Pons (tissue), 1 donor: ENCODE measurements at places on chromosomes 1 and 21.

DNA sequence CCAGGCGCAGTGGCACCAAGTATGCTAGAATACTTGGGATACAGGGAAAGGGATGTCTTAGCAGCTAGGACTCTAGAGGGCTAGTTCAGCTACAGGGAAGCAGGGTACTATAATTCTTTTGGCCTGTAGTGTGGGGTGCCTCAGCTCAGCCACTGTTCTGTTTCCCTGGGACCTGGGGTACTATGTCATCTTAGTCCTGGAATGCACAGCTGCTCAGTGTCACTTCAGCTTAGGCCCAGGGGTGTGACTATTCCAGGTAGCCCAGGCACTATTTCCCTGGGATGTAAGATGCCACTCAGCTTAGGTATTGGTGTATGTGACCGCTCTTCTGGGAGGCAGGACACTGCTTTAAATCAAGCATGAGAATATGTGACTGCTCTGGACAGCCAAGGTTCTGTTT, 34.1 kb downstream of the RGSL1 start:
- no peak for DNase-seq

GRCh38 chr1:152244576-152245273, 20.7 kb upstream of the HRNR start:
- no peak for DNase-seq

GRCh38 chr1:57007948-57008347, 42.1 kb upstream of the C8B start:
- no peak for DNase-seq

DNA sequence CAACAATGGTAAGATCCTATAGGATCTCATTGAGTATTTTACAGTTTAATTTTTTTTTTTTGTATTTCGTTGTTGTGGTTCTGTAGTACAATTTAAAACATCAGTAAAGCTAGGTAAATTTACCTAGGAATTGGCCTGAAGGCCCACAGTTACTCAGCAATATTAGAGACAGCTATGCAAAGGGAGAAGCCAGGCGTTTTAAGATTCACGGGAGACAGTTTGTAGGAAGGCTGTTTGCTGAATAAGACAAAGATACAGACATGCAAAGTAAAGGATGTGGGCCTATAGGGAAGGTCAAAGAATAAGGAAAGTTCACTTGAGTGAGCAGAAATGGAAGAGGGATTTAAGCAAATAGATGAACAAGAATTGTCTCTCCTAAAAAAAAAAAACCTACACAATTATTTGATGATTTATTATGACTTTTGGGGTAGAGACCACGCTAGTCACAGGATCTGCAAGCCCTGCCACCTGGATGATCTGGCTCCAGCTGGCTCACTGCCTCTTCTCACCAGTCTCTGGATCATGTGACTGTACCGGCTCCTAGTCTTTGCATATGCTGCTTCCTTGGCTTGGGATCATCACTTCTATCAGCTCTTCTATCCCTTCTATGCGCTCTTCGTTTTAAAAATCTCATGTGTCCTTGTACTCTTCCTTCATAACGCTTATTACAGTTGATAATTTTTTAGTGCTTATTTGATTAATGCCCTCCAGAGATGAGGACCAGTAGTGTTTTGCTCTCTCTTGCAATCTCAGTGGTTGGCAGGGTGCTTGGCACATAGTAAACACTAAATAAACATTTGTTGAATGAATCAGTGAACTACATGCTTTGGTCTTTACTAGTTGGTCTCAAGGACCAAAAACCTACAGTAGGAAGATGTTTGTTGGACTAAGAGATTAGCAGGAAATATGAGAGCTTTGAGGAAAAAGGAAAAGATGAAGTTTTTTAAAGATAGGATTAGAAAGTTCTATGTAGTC, 14.1 kb downstream of the DYRK1A start:
- DNase-seq: no peak

GRCh38 chr1:52558941-52559340, 6.0 kb upstream of the TUT4 start:
- DNase-seq: no peak

DNA sequence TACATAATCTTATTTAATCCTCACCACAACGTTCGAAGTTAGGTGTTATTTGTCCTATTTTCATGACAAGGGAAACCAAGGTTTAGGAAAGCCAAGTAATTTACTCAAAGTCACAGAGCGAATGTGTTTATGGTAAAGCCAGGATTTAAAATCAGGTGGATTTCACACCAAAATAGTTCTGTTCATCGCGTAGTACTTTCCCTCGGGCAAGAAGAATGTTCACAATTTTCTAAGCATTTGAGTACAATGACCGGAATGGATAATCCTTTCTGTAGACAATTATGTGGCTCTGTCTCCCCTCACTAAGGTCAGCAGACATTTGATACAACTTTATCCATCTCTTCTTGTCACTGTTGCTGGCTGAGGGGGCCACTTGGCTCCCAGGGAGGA, 204.2 kb downstream of the ST6GALNAC3 start:
- no peak for DNase-seq

- no peak for DNase-seq
Observed at GRCh38 chr1:5993556-5994491, 1.6 kb upstream of the NPHP4 start.

GRCh38 chr1:225451840-225452515, 24.1 kb upstream of the LBR start:
- no peak for DNase-seq

- DNase-seq: no peak
Observed at GRCh38 chr1:18572022-18572880, 58.4 kb upstream of the PAX7 start.

DNA sequence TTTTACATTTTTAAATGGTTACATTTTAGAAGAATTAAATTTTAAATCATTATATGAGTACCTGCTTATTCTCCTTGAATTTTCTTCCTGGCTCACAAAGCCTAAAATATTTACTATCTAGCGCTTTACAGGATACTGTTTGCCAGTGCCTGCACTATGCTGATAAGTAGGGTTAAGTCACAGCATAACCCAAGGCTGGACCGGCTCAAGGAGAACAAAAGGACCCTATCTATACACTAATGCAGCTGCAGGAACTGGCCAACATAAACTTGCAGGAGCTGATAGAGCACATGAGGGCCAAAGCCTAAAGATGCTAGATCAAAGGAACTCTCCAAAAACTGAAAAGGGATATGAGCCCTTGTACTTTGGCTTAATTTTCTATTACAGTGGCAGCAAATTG, 1086.9 kb upstream of the TMPRSS15 start:
- DNase-seq: no peak

DNA sequence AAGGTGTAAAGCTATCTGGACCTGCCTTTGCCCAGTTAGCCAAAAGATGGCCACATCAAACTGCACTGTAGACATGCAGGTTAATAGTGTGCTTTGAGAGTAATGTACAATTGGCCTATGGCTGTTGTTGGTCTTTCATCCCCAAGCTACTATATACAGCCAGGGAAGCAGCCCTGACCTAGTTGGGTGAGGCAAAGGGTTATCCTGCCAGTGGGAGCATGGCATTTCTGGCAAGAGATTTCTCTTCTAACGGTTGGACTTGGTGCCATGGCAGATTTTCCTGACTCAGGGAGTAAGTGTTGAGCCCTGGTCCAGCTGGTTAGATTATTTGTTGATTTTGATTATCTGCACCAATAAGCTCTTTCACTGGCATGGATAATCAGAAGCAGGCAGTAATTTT, 119.8 kb downstream of the SDCCAG8 start:
- no peak for DNase-seq

DNA sequence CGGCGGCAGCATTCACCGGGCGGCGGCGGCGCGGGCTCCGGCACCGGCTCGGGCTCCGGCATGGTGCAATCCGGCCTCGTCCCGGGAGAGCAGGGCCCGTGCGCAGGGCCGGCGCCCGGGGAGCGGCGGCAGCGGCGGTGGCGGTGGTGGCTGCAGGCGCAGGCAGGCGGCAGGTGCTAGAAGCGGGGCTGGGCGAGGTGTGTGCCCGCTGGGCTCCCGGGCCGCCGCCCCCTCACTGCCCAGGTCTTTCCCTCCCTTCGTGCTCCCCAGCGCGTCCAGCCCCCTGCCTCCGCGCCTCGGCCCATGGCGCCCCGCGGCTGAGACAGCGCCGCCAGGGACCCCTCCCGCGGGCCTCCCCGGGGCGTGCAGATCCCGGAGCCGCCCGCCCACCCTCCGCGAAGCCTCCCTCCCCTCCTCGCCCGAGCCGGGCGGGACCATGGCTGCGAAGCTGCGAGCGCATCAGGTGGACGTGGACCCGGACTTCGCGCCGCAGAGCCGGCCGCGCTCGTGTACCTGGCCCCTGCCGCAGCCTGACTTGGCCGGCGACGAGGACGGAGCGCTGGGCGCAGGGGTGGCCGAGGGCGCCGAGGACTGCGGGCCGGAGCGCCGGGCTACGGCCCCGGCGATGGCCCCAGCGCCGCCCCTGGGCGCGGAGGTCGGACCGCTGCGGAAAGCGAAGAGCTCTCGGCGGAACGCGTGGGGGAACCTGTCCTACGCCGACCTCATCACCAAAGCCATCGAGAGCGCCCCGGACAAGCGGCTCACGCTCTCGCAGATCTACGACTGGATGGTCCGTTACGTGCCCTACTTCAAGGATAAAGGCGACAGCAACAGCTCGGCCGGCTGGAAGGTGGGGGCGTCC, 492 bp downstream of the FOXO6 start:
- no peak for DNase-seq

DNA sequence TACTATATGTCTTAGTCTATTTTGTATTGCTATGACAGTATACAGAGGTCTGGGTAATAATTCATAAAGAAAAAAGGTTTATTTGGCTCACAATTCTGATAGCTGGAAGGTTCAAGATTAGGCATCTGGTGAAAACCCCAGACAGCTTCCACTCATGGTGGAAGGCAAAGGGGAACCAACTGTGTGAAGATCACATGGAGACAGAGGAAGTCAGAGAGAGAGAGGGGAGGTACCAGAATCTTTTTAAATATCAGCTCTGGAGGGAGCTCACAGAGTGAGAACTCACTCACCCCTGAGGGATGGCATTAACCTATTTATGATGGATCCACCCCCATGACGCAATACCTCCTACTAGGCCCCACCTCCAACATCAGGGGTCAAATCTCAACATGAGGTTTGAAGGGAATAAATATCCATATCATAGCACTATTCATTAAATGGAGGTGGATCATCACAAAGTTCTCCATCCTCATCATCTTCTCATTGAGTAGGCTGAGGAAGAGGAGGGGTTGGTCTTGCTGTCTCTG, 290.5 kb downstream of the DSCAM start:
- DNase-seq: peak; percentile 37

DNA sequence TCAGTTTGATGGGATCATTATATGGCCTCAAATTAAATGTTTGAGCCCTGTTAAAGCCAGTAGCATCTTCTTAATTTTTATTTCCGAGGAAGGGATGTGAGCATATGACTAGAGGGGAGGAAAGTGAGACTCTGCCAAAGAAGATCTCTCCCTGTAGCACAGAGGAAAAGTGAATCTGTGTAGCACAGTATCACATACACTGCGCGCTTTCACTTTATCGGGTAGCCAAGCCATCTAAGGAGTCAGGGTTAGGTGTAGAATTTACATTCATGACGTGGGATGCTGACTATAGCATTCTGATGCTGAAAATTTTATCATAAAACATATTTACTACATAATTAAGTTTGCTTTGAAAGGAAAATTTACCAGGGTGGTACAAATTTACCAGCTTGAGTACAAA, 24.0 kb downstream of the LRRC8D start:
- DNase-seq: no peak

DNA sequence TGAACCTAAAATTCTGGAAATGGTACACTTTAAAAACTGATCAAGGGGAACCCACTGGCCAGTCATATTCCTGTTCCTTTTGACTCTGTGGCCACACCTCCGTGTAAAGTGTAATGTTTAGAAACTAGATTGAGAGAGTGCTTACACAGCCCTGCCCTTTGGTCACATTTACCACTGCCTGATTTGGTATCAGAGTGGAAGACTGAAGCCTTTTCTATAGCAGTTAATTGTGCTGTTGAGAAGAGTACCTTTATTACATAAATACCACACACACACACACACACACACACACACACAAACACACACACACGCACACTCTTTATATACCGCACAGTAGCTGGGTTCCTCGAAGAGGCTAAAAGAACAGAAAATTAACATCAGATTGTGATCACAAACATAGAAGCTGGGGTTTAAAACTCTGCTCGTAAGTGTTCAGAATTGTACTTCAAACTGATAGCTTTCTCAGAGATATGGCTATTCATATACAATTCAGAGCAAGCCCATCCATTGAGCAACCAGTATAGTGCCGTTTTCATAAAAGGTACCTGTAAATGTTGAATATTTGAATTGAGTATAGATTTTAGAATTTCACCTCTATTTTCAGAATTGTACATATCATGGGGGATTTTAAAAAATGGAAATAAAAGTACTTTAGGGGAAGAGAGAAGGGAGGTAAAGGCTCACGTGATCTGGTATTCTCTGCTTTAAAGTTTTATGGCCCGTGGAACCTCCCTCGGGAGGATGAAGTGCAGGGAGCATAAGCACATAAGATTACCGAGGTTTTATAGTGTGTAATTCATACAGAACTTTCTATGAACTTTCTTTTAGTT, 37.5 kb downstream of the CAMTA1 start:
- no peak for DNase-seq

DNA sequence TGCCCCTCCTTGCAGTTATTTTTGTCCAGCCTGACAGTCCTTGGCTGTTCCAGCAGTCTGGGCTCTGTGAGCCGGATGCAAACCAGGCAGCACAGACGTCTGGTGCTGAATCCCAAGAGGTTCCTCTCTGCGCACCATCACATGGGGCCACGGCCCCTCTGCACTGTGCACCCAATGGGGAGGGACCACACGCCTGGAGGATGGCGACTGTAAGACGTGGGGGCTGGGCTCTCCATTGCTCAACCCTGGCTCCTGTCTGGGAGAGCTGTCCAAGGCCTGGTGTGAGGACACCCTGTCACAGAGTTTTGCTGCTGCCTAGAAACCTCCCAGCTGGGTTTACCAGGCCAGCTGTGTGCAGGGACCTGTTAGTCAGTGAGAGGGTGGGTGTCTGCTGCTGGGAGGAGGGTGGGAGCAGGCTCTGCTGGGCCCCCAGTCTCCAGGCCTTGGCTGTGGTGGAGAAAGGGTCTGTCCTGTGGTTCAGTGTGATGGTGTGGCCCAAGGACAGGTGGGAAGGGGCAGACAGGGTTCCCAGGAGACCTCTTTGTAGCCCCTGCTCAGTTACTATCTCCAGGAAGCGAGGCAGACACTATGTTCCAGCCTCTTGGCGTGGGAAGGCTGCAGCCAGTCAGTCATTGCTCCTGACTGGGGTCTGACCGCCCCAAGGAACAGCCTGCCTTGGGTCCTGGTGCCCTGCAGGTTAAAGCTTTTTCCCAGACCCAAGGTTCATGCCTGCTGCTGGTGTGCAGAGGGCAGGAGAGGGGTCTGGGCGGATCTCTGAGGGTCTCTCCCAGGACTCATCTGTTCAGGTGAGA, 13.8 kb downstream of the HEYL start:
- peak; percentile 63 for DNase-seq
